T1000 (cell line): ENCODE measurements at places on chromosomes 7 and 10.

DNA sequence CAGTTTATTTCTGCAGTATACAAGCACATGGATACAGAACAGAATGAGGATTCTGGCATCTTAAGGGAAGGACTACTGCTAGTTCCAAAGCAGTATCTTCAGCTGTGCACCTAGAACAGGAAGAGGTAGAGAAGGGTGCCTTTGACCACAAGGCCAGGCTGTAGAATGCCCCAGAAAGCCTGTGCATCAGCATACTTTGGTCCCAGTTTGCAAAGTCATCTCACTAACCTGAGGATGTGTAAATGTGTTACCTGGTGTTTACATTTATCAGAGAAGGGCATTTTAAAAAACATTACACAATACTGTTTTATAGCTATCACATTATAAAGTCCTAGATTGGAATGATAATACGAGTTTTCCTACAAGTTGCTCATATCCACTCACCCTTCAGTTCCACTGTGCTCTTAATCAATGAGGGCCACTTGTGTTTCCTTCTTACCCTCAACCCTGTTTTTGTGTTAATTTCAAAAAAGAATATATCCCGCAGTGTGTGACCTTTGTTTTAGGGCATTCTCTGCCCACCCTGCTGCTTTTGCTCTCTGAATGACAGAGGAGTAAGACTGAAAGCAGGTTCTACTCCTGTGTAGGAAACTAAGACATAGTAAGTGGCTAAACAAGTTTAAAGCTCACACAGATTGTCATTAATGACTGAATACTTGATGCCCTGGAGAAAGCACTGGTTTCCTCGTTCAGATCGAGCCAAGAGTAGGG, 3.4 kb downstream of the SLC35G1 start:
- no peak for DNase-seq

- peak; percentile 52 for DNase-seq
These were observed 125.4 kb downstream of the ITIH5 start for GRCh38 chr10:7541137-7542087.

- DNase-seq: no peak
These were observed 100.0 kb downstream of the RELN start for GRCh38 chr7:103889451-103889850.

DNA sequence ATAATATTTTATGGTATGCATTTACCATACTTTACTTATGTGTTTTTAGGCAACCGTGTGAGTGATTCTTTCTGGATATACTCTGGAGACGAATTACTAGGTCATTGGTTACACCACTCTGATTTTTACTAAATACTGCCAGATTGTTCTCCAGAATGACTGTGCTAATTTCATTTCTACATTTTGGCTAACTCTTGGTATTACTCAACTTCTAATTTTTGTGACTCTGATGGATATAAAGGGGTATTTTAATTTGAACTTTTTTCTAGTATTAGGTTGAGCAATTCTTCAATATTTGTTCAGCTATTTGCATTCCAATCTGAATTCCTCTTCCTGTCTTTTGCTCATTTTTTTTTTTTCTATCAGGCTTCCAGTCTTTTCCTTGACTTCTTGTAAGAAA, 223.6 kb downstream of the MDFIC start:
- no peak for DNase-seq

DNA sequence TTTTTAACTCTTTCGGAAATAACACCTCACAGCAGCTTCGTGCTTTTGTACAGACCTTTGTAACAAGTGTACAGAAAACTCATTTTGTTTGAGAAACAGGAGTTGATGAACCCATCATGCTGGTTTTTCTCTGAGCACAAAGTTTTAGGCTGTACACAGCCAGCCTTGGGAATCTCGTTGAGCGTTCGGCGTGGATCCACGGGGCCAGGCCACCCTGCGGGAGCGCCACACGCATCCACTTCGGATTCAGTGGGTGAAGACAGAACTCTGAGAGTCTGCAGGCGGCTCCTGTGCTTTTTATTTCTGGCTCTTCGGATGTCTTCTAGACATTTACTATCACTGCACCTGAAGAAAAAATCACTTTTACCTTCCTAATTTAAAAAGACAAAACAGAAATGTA, 131.2 kb downstream of the SMURF1 start:
- no peak for DNase-seq

DNA sequence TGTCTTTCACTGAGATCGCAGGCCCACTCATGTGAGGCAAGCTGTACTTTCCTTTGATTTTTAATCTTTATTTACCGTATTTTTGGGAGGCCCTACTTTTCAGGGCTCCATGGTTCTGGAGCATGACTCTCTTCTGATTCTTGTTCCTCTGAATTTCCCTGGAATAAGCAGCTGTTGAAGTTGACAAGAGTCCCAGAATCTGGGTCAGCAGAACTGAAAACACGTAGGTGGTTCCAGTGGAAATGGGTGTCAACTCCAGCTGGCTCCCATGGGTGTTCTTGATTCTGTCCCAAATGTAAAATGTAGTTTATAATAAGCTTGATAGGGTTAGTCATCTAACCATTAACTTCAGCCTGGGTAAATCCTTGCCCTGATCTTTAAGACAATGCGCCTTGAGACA, 409.4 kb downstream of the GATA3 start:
- no peak for DNase-seq

DNA sequence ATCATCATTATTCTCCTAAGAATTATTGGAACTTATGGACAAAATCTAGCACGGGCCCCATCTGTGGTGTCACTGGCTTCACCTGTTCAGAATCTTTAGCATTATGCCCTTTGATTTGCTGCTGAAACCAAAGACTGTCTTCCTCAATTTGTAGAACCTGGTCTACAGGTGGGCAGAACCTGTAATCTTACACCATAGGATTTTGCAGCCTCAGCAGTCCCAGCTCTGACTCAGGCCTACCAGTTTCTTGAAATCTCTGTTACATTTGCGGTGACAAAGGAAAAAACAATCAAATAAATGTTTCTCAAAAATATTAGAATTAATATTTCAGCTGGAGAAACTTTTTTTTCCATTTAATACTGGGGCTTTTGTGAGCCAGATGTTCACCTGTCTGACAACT, 86.1 kb downstream of the EPDR1 start:
- DNase-seq: no peak
